ENCODE measurements at places on chromosomes 1 and 21.

DNA sequence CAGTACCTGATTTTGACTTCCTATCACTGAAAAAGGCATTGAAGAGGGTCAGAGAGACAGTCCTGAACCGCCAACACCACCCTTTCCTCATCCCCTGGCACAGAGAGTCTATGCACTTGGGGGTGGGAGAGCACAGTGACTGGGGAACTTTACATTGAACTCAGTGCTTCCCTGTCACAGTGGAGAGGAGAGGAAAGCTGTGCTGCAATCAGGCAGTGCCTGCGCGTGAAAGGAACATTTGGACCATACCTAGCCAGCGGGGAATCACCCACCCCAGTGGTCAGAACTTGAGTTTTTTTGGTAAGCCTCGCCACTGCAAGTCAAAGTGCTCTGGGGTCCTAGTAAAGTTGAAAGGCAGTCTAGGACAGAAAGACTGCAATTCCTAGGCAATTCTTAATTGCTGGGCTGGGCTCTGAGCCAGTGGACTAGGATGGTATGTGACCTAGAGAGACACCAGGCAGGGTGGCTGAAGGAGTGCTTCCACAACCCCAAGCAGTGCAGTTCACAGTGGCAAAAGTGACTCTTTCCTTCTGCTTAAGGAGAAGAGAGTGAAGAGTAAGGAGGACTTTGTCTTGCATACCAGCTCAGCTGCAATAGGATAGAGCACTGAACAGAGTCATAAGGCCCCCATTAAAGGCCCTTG lies 9.4 kb upstream of the HENMT1 start:
- no peak for DNase-seq

DNA sequence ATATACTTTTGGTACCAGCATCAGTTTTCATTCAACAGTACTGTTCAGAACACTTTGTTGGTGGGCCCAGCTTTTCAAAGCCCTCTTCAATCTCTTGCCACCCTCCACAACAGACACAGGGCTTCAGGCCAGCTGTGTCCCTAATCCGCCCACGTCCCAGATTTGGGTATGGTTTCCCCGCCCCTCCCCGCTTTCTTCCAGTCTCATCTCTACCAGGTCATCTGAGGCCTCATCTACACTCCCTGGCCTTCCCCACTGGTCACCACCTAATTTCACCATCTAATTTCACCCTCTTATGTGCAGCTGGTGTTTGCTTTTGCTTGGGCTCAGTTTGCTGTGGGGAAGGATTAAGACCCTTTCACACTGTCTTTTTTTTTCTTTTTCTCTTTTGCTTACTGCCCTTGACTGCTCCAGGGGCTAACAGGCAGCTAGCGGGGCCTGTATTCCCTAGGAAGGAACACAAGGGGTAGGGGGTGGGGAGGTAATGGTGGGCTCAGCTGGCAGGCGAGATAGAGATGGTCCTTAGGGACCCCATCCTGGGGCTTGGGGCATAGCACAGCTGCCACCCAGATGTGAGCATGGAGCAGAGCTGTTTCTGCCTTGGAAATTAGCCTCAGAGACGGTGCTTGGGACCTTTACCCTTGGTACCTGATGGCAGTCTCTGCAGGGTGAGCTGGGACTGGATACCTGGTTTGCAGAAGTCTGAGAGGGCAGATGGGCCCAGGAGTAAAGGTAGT lies 3.8 kb upstream of the EPB41 start:
- no peak for DNase-seq

GRCh38 chr1:151011154-151011850 lies 3.1 kb downstream of the PRUNE1 start:
- no peak for DNase-seq

DNA sequence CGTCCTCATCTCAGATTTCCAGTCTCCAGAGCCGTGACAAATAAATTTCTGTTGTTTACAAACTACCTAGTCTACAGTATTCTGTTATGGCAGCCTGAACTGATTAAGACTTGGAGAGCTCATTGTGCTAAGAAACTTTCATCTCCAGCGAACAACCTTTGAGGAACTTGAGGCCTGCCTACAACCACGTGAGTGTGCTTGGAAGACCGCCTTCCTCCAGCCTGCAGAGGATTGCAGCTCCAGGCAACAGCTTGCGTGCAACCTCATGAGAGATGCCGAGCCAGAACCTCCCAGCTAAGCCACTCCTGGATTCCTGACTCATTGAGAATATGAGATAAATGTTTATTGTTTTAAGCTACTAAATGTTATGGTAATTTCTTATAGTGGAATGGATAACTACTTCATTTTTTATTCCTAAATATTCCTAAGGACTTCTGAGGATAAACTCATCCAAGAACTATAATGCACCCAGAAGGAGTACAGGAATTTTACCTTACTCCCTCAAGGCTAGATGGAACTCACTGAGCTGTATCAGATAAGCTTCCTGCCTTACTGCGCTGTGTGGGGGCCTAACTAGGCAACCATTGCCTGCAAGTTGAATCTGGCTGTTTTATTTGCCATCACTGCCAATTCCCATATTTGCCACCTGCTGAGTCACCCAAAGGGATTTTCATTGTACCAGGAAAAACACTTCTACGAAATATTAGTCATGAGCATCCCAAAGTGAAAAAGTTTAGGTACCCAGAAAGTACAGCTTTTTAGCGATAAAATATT lies 17.6 kb downstream of the FAM177B start:
- no peak for DNase-seq

DNA sequence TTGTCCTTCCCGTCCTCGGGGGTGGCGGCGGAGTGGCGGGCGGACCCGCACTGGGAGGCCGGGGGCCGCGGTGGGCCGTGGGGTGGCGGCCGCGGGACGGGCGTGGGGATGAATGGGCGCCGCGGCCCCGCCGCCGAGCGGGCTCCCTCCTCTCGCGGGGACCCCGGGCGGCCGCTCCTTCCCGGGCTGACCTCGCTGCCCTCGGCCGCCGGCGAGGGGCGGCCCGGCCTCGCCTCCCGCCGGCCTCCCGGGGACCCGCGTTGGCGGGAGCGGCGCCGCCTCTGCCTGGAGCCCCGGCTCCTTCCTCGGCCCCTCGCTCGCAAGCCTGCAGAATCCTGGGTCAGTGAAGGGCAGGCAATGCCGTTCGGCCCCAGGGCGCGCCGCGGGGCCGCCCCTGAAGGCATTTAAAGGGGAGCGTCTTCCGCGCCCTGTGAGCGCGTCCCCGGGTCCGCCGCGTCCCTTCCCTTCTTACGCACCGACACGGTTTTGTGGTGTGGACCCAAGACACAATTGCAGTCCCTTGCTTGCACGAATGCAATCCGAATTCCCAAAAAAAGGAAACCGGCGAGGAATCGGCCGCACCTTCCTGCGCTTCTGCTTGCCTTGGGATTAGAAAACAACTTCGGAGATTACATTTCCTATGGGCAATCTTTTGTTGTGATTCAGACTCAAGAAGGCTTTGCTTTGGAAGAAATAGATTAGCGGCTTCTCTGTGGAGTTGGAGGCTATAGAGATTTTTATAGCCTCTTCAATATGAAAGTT lies 776 bp downstream of the ITSN1 start:
- DNase-seq, result no peak

- no peak for DNase-seq
Observed at GRCh38 chr1:97190326-97190725, 468.7 kb downstream of the PTBP2 start.

DNA sequence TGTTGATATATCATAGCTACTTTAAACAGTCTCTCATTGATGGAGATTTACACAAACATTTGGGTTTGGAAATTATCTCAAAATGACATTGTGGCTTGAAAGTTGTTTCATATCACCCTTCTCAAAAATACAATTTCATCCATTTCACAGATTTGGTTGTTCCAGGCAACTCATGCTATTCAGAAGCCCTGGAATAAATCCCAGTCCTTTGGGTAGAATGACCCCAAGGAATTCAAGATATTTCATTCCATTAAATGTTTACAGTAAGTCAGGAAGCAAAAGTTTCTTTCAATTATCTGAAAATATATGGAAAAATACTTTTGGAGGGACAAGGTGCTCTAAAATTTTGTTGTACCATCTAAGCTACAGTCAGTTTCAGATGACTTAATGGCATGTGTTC lies 27.1 kb downstream of the MPZL1 start:
- DNase-seq, result no peak

- DNase-seq, result no peak
Observed at GRCh38 chr1:16055613-16056520, 12.3 kb downstream of the CLCNKB start.

- DNase-seq, result no peak
Observed at GRCh38 chr1:247114351-247115140, 10.4 kb upstream of the ZNF669 start.

GRCh38 chr21:41656946-41657525 lies 109.8 kb downstream of the RIPK4 start:
- no peak for DNase-seq

- DNase-seq, result no peak
Observed at GRCh38 chr21:36776981-36777617, 78.2 kb downstream of the SIM2 start.

DNA sequence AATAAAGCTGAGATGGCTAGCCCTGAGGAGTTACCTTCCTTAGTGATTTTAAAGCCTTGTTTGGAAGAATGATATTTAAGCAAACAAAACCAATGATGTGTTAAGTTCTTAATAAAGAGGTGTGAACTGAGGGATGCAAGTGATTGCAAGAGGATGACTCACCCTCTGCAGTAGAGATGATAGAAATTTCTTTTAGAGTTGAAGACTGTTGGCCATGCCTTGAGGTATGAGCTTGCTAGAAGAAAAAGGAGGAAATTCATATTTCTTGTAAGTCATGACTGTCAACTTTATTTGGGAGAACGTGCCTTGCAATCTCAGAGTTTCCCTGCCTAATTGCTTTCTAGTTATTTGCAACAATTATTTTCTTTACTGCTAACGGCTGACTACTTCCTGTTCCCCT lies 94.7 kb downstream of the PLA2G4A start:
- DNase-seq, result no peak

DNA sequence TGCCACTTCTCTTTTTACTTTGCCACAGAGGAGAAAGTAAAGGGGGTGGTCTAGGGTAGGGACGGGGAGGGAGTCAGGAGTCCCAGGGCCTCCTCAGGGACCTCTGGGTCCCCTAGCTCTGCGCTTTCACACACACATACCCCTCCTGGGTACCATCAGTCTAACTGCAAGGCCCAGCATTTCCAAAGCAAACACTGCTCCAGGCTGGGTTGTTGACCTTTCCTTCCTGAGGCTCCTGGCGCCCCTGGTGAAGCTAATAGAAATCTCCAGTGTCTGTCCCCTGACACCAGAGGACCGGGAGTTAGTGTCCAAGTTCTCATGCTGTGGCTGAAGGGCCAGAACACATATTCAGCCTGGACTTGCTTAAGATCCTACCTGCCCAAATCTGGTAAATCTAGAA lies 3.9 kb downstream of the TMEM63A start:
- DNase-seq, result no peak
